Pons (tissue), 1 donor: ENCODE measurements at places on chromosomes 12 and 14.

DNA sequence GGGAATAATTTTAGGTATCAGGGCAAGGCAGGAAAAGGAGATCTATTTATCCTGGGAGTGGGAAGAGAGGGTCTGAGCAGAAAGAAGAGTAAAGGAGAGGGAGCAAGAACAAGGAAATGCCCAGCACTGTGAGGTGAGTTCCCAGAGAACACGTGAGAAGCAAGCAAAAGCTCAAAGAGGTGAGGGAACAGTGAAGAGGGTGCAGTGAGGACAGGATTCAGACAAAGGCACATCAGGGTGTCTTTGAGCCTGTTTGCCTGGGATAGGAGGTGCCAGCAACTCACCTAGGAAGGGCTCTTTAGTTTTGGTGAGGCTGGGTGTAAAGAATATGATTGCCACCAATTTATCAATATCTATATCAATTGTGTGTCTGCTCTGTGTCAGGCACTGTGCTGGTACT is 88.9 kb upstream of the NRXN3 start:
- DNase-seq: no peak

- DNase-seq: no peak
These were observed 65.4 kb downstream of the TAOK3 start for GRCh38 chr12:118307069-118307954.

GRCh38 chr14:56895154-56895553 is 84.9 kb upstream of the OTX2 start:
- DNase-seq: no peak

DNA sequence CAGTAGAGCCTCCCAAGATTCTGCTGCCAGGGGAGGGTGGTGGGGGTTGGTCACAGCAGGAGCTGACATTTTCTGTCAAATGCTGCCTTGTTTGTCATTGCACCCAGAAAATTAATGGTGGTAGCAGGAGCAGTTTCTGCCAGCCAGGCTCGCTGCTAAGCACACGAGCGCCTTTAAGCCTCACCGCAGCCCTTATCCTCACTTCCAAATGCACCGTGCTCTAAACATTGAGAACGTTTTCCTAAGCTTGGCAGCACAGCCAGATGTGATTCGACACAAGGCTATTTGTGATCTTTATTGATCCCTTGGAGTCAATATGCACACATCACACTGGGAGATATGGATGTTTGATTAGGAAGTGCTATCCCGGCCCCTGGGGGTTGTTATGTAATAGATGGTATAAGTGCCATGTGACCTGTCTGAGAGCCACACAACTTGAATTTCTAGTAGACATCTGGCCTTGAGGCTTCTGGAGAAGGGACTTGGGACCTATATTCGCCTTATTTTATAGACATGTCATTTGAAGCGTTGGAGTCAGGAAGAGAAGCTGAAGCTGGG is 31.6 kb upstream of the BEGAIN start:
- no peak for DNase-seq

GRCh38 chr14:98946940-98947339 is 325.1 kb downstream of the BCL11B start:
- DNase-seq: no peak

GRCh38 chr14:68716698-68717097 is 76.2 kb downstream of the ZFP36L1 start:
- DNase-seq: no peak

- DNase-seq: no peak
These were observed 12.1 kb downstream of the MCRS1 start for GRCh38 chr12:49555631-49556390.

GRCh38 chr12:71426300-71427047 is 13.1 kb upstream of the LGR5 start:
- no peak for DNase-seq

GRCh38 chr12:119576915-119577314 is 16.7 kb upstream of the TMEM233 start:
- DNase-seq: no peak

- no peak for DNase-seq
These were observed 93.7 kb upstream of the EEA1 start for GRCh38 chr12:93022603-93023340.

- peak; percentile 30 for DNase-seq
These were observed at the start of gene SLCO1C1 for GRCh38 chr12:20695232-20695631. Gene SLCO1C1 (plus strand): TSS chr12:20695332. CDS start chr12:20699577, 4,245 bp downstream.

DNA sequence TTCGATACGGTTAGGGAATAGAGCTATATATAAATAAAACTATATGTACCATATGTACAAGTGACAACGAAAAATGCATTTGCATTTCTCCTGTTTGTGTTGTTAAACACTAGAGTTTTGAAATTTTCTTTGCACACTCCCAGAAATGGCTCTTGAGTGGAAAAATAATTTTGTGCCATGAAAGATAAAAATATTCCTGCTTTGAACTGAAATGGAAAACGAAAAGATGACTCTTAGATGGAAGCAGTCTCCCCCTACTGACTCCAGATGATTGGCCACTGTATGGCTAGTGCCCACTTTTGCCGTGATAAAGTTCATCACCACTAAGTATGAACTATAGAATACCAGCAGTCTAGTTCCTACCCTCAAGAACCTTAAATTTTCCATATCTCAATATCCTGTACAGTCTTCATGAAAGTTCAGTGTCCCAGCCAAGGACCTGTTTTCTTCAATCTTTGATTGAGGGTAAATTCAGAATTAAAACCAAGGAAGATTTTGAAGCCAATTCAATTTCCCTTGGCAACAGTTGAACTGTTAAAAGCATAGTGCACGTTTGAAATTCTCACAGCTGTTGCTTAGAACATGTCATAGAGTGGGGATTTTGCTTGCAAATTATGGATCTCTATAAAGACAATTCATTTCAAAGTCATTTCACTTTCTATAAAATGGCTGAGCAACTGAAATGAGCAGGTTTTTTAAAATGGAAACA is 1.6 kb upstream of the PPP2R5E start:
- peak; percentile 60 for DNase-seq

DNA sequence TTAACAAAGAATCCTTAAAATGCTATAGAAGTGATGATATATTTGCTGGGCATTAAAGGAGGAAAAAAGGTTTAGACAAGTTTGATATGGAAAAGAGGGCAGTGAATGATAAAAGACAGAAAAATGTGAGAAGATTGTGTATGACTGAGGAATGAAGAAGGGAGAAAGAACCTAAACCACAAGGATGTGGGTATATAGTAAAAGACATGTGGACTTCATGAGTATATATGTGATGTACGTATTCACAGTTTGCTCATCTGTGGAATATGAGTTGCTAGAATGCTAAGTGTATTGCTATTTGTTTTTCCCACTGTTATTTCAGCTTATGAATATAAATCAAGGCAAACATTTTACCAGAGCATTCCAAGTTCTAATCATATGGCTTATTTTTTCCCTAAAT is 2.1 kb upstream of the SLC16A7 start:
- DNase-seq: no peak

DNA sequence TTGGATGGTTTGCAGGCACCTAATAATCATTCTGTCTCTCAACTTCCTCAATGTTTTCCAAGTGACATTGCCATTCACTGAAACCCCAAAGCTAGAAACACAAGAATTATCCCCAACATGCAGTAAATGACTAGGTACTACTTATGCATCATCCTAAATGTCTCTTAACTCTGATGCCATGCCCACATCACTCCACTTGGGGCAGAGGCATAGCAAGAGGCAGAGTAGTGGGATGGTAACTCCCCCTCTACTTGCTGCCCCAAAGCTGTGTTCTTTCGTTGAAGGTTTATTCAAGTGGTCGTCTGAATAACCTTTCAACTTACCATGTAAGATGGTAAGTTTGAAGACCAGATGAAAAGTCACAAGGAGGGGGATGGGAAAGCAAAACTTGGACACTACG is 77.9 kb upstream of the SOX5 start:
- no peak for DNase-seq

DNA sequence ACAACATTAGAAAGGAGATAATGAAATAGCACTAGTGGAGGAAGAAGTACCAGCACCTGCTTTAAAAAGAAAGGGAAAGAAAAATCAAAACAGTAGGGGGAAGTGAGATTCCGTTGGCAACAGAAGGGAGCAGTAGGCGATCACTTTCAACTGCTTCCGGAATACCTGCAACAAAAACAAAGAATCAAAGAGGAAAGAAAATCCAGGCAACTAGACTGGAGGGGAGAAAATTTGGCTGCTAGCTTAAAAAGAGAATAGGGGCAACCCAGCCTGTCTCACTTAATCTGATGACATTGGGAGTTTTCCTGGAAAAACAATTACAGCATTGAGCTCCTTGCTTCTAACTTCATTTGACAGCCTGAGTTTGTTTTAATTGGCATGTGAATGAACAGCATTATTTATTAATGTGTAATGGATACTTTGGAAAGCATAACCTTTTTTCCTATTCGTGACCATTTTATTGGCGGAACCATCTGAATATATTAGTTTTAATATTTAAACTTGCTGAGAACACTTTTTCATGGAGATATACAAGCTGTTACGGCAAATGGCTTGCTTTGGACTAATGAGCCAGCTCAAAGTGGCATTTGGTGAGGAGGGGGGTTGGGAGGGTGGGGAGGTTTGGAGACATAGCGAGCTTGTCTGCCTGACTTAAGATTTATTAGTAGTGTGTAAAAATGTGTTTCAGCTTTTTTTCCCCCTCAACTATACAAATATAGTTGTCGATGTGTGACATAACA is 2.5 kb upstream of the DACT1 start:
- peak; percentile 46 for DNase-seq
